ENCODE measurements at places on chromosomes 5 and 9.

GRCh38 chr5:78509145-78509865, 139.3 kb downstream of the LHFPL2 start:
- no peak for DNase-seq

GRCh38 chr5:140927228-140927573, 1.1 kb downstream of the PCDHAC1 start:
- DNase-seq, result no peak

- DNase-seq, result no peak
These were observed 55.9 kb upstream of the ORM1 start for GRCh38 chr9:114266969-114267368.

DNA sequence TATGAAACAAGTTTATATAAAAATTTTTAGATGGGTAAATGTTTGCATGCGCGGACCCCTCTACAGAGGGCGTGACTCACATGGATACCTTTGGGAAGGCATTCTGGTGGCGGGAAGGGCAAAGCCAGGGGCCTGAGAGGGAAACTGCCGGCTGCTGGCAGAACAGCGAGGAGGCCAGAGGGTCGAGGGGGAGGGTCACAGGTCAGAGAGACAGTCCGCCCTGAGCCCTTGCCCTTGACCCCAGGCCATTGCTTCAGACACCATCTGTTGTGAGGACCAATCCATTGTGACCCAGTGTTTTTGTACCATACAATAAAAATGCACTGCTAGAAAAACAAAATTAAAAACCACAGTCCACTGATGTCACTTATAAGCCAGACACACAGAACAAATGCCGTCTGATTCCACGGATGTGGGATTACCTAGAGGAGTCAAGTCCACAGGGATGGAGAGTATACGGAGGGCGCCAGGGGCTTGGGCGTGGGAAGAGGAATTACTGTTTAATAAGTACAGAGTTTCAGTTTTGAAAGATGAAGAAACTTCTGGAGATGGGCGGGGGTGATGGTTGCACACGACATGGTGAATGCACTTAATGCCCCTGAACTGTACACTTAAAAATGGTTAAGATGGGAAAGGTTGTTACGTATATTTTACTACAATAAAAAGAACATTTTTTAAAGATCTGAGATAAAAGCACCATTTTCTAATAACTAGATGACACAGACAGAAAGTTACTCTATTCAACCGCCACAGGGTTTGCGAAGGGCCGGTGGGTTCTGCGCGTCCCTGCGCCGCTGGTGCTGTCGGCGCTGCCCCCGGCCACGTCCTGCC, 12.0 kb downstream of the BTNL9 start:
- no peak for DNase-seq

DNA sequence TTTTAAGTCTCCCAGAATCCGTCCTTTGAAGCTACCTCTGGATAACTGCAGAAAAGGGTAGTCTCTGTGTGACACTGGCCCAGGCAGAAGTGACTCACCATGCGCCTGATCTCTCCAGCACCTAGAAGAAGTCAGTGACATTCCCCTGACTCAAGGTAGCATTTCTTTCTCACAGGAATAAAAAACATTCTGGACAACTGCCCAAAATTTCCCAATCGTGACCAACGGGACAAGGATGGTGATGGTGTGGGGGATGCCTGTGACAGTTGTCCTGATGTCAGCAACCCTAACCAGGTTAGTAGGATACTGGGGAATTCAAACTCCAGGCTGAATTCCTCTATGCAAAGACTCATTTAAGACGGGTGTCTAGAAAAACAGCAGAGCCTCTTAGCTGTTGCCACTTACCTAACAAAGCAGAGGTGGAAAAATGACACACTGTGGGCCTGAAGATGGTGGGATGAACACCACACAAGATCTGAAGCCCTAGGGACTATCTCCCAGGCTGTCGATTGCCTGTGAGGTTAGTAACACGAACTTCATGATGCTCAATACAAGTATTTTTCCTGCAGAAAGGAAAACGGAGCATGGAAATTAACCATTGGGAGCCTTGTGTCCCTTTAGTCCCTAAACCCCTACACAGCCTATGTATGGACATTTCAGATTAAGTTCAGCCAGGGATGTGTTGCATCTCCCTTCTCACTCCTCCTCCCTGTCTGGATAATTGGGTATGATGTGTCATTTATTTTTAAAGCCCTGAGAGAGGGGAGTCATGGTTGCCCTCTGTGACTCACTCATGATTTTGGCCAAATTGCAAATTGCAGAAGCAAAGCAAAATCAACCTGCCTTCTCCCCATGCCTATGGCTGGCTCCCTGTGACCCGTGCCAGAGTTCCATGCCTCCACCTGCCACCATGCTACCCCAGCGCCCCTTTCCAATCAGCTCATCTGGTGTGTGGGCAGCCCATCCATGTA, 37.2 kb downstream of the THBS4 start:
- no peak for DNase-seq

- DNase-seq, result no peak
These were observed 9.6 kb upstream of the ADRB2 start for GRCh38 chr5:148816782-148817181.

DNA sequence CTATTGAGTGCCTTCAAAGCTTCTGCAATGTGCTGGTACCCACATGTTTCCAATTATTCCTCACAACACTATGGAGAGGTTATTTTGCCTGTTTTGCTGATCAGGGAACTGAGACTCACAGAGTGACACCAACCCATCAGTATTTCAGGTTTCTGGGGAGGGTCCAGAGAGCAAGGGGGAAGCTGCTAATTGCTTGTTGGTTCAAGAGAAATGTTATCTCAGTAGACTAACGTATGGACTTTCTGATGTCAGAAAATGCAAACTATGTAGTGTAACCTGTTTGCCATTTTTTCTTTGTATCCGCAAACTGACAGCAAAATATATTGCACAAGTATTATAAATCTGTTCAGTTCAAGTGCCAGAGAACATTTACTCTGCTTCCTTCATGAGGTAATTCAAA, 108.3 kb upstream of the MSX2 start:
- no peak for DNase-seq

GRCh38 chr5:130720355-130720754, 444.7 kb downstream of the HINT1 start:
- DNase-seq, result no peak

DNA sequence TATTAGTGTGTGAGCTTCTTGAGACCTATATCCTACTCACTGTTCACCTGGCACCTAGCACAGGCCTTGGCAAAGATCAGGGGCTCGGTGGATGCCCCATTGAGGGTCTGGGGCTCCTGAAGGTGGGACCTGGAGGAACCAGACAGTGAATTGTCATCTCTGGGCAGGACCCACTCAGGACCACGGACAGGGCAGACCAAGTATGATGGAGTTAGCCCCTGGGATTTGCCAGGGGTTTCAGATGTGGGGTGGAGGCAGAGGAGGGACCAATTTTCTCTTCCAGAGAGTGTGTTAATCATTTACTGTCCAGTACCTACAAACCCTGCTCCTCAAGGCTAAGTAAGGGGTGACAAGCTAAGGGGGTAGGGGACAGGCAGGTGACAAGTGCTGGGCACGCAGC, 29.3 kb upstream of the TBC1D2 start:
- no peak for DNase-seq

- no peak for DNase-seq
These were observed 123.9 kb downstream of the ADAMTS2 start for GRCh38 chr5:179221196-179221876.

DNA sequence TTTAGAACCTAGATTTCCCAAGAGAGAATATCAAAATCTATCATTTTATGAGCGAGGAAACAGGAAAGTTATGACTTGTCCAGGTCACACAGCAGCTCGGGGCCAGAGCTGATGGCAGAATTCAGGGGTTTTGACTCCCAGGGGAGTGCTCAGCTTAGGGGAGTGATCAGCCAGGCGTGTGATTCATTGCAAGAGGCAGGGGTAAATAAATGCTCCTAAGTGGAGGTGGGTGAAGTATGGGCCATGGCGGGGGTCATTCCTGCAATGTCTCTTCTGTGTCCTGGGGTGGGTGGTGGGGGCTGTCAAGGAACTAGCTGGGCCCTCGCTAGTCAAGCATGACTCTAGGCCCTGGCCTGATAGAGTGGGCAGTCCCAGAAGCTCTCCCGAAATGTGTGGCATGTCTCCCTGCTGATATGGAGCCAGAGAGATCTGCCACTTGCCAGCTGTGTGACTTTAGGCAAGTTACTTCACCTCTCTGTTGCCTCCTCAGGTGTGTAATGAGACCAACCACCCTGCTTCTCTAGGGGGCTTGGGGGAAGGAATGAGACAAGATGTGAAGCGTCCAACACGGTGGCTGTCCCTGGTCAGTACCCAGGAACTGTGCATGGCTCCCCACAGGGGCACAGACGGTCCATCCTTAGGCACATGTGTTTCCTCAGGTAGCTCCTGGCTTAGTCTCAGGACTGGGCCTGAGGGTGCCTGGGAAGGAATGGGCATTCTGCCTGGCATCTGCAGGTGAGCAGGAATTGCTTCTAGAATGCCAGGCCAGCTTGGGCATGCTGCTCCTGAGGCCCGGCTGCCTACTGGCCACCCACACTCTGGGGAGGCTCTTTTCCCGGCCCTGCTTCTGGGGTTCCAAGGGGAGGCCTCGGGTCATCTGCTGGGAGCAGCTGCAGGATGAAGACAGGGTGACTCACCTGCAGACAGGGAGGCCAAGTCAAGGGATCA, 36.5 kb upstream of the SH3PXD2B start:
- DNase-seq, result no peak

GRCh38 chr9:5939530-5939929, 48.8 kb downstream of the MLANA start:
- DNase-seq, result no peak

DNA sequence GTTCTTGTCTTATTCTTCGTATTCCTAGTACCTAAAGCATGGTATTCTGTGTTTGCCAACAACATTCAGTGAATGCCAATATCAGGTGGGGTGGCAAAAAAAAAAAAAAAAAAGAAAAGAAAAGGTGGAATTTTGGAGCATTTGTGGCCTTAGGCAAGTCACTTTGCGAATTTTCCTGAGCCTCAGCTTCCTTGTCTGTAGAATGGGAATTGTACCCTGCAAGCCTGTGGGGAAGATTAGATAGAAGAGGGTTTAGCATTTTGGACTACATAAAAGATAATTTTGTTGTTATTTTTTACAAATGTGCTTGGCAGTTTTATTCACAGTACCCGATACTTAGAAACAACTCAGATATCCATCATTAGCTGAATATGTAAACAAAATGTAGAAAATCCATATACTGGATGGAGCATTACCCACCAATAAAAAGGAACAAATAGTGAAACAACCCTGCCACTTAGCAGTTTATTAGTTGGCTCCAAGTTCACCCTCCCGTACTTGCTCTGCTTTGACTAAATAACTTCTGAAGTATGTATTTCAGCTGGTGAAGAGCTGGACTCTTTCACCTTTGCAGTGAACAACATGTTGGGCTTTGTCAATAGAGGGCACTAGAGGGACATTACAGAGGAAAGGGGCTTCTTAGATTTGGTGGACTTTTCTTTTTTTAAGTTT, 13.6 kb downstream of the UBE2D2 start:
- DNase-seq, result no peak
